NCI-H1105 (cell line): ENCODE measurements at places on chromosomes 2 and 18.

DNA sequence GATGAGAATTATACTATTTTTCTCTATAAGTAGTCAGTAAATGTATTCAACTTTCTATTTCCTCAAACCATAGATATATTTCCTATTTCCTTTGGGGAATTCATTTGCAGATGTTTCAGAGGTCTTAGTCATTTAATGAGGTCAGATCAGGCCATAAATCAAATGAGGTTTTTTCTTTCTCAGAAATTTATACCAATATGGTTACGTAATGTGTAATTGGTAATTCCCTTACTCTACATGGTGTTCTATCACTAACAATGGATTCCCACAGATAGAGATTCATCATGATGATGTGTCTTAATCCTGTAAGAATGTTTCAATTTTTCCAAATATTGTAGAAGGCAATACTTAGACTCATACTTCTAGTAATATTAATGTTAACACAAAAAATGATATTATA, 108.0 kb downstream of the DPP4 start:
- DNase-seq, result no peak

GRCh38 chr18:51400721-51401120, 203.2 kb upstream of the MEX3C start:
- DNase-seq, result no peak

DNA sequence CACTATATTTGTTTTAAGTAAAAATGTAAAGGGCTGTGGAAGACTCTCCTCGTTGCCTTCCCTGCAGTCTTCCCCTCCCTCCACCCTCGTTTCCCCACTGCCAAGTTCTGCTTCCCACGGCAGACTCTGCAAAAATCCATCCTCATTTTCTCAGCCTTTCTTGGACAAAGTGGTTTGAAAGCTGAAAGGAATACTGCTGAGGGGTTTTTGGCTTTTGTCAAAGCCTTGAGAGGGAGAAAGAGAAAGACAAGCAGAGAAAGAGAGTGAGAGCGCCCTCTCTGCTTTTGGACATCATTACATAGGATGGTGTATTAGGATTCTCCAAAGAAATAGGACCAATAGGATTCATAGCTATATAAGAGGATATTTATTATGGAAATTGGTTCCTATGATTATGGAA, 455.9 kb upstream of the SOX11 start:
- DNase-seq, result no peak

- no peak for DNase-seq
Measured at GRCh38 chr2:129759472-129760010, 219.9 kb upstream of the RAB6C start.

GRCh38 chr2:56191617-56192016, 7.8 kb downstream of the CCDC85A start:
- peak; percentile 32 for DNase-seq

DNA sequence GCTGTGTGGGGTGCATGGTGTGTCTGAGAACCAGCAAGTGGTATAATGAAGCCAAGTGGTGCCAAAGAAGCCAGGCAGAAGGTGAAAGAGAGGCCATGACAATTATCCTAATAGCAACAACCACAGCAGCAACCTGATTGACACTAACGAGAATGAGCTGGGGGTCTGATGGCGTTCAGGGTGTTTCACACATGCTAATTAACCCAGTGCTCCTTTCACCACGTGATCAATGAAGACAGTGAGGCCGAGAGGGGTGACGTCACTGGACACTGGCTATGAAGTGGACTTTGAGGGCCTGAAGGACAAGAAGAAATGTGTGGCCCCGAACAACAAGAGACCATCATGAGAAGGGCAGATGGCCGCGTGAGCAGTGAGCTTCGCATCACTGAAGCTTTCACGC, 364.4 kb upstream of the ID2 start:
- no peak for DNase-seq
